DMS 273 treated with DMSO at 0.1 percent for 48 hours (cell line): ENCODE measurements at places on chromosomes 6 and 20.

DNA sequence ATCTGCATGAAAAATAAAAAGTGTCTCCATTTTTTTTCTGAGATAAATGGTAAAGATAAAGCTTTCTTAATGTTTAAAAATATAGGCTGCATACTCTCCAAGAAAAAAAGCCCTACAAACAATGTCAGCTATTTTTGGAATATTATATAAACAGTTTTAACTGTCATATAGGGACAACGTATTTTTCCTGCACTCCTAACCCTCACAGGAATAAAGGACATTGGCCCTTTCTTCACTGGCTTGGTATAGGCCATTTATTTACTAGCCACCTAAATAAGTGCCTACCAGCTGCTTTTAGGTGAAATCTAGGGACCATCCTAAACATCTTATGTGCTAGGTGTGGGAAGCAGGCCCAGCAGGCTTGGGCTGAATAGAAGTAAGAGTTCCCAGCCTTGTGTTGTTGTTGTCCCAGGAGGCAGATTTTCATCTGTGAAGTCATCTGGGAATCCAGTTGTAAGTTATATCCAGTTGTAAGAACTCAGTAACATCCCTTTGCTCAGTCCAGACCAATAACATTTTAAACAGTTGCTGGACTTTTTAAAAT is 21.3 kb downstream of the FOXO3 start:
- DNase-seq: no peak

DNA sequence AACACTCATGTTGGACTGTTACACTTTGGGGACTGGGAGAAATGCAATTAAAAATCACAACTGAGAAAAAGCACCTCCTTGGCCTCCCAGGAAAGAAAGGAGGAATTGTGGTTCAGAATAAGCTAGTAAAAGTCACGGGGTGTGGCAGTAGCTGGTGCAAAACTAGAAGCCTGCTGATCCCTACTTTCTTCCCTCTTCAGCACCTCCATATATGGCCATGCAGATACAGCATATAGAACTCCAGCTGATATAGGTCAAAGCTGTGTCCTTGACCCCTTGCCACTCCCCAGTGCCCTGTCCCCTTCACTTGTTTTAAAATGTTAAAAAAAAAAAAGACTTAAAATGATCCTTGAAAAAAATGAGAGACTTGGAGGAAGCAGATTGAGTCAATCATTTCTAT is 5.5 kb upstream of the FLRT3 start:
- no peak for DNase-seq

GRCh38 chr6:45677381-45678284 is 299.9 kb upstream of the SUPT3H start:
- no peak for DNase-seq

- DNase-seq: no peak
Measured at GRCh38 chr6:153003366-153003690, 819 bp upstream of the MTRF1L start.

- DNase-seq: no peak
Measured at GRCh38 chr6:55033016-55033546, 141.2 kb upstream of the HCRTR2 start.

DNA sequence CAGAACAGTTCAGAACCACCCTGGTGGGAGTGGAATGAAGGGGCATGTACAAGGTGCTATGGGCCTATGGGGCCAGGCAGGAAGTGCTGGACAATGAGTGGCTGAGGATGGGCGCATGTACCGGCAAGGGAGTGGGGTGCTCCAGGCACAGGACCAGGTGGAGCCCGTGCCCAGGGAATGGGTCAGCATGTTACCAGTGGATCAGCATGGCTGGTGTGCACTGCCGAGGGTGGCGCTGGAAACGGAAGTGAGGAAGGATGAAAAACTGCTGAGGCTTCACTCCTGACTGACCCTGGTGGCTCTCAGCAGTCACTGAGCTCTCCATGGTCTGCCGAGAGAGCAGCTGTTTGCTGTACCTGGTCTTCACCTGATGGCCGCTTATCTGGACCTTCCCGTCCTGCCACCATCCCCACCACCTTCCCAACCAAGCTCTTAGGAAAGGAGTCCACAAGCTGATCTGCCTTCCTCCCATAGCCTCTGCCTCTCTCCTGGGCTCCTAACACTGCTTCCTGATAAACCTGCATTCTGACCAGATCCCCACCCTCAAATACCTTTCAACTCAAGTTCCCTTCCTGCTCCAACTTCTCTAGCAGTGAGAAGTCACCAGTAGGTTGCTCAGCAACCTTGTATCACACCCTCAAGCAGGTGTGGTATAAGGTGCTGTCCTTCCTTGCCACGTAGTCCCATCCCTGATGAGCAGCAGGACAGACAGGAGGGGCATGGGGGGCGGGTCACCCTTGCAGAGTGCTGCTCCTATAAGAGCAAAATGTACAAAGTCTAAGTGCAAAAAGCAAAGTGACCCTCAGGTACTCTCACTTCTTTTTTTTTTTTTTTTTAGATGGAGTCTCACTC is 7.1 kb downstream of the UQCC2 start:
- no peak for DNase-seq

DNA sequence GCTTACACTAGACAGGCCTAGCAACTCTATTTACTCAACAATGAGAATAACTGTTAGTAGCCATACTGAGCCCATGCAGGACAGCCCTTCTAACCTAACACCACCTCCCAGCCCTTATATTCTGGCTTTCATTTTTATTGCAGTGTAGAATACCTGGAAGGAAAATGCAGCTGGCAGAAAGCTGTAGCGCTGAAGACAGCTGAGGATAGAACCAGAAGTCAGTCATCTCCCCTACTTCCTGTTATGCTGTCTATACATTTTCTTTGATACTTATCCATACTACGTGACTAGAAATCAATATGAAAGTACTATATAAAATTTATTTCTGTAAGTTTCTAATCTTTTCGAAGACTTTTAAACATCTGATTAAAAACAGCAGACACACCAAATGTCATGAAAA is 182.6 kb upstream of the SHLD1 start:
- no peak for DNase-seq

- DNase-seq: no peak
Measured at GRCh38 chr6:31272836-31273626, 1.1 kb upstream of the HLA-C start.

DNA sequence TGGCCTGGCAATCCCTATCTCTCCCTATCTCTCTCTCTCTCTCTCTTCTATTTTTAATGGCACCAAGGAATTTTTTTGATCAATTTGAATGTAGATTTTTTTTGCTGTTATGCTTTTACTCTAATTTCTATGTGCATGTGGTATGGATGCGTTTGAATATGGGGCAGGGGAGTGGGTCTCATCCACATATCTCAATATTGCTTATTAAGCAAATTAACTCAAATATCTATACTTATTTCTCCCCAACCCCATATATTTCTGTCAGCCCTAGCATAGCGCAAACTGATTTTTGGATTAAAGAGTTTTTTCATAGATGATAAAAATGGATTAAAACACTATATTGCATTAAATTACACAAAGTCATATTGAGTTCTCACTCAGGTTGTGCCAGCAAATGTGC is 210.2 kb downstream of the KHDRBS2 start:
- DNase-seq: no peak

GRCh38 chr6:3905945-3906845 is 57.0 kb downstream of the FAM50B start:
- DNase-seq: no peak

GRCh38 chr6:31575335-31575901 is at the start of gene TNF:
TNF (plus strand) TSS chr6:31575565; CDS start chr6:31575742, 177 bp downstream.
- no peak for DNase-seq

DNA sequence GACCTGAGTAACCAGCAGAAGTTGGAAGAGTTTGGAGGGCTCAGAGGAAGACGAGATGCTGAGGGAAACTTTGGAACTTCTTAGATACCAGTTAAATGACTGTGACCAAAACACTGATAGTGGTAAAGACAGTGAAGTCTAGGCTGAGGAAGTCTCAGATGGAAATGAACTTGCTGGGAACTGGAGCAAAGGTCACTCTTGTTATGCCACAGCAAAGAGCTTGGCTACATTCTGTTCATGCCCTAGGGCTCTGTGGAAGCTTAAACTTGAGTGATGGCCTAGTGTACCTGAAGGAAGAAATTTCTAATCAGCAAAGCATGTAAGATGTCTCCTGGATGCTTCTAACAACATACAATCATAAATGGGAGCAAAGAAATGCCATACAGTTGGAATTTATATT is 24.7 kb downstream of the WDR27 start:
- DNase-seq: no peak

GRCh38 chr6:64113704-64114103 is 478.1 kb downstream of the PHF3 start:
- DNase-seq: no peak

DNA sequence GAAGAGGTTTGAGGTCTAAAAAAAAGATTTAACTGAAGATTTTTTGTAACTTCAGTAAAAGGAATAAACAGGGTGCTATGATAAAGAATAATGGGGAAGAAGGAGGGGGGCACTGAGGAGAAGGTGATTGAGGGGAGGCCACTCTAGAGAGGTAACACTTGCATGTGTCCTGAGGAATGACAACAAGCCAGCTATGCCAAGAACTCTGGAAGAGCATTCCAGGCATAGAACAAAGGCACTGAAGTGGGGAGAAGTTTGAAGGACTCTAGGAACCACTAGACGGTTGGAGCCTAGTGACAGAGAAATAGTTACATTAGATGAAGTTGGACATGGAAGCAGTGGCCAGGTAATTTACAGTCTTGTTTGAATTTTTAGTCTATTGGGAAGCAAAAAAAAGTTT is 10.8 kb upstream of the SF3B5 start:
- DNase-seq: no peak

- DNase-seq: peak; percentile 98
Measured at GRCh38 chr6:115733426-115733825, 327.3 kb downstream of the FRK start.

DNA sequence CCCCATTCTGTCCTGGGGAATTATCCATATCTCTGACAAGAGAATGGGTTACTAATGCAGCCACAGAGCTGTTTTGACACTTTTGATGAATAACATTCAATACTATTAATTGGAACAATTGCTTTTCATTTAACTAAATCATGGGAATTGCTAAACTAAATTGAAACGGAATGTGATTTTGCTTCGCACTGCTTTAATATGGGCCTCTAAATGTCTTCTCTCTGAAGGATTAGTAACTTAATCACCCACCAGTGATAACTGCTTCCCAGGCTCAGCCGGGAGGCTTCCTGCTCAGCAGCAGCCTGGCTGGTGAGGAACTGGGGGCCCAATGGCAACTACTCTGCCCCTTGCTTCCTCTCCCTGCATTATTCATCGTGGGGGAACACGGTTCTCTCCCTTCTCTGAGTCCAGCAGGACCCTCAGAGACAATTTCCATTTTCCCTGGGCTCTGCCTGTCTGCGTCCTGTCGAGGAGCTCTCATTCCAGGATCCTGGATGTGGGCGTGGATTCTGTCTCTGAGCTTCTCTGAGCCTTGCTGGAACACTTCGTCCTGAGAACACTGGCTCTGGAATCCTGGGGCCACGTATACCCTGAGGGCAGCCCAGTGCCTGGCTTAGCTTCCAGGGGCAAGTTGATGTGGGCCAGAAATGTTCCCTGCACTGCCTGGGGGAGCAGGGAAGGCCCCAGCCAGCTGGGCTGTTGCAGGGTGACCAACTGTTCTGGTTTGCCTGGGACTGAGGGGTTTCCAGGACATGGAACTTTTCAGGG is 308.9 kb downstream of the DHX35 start:
- DNase-seq: no peak

DNA sequence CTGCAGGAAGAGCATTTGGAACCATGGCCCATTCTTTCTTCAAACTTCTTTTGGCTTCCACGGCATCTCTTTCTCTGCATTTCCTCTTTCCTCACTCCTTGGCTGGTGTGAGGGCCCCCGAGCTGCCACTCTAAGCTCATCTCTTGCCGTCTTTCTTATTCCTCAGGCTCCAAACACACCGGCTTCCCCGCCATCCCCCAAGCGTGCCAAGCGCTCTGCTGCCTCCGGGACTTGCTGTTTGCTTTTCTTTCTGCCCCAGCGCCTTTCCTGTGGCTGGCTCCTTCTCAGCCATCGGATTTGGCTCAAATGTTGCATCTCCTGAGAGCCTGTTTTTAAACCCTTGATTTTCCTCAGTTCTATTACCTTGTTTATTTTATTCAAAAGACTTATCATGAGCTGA is 172.7 kb downstream of the PACRG start:
- DNase-seq: no peak

- DNase-seq: no peak
Measured at GRCh38 chr20:44827401-44827800, 17.1 kb upstream of the RIMS4 start.
